BJ (cell line): ENCODE measurements at places on chromosomes 12 and 14. TPM values are rescaled to one million over a fixed set of nuclear protein-coding genes. Genes with fewer than 3 reads are reported as not detected.

DNA sequence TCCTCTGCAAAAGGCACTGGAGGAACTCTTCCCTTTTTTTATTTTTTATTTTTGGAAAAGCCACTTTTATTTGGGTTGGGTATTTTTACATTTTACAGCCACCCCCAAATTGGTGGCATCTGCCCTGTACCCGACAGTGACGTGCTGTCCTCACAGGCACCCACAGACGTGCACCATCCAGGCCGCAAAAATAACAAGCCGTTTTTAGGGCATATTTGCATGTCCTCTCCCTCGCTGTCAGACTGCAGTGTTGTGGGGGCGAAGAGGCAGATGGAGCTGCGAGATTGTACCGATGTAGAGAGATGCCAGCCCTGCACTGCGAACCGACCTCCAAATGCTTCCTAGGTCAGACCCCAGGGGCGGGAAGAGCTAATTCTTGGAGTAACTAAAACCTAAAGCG lies 12.2 kb downstream of the JDP2 start:
- no peak for DNase-seq

DNA sequence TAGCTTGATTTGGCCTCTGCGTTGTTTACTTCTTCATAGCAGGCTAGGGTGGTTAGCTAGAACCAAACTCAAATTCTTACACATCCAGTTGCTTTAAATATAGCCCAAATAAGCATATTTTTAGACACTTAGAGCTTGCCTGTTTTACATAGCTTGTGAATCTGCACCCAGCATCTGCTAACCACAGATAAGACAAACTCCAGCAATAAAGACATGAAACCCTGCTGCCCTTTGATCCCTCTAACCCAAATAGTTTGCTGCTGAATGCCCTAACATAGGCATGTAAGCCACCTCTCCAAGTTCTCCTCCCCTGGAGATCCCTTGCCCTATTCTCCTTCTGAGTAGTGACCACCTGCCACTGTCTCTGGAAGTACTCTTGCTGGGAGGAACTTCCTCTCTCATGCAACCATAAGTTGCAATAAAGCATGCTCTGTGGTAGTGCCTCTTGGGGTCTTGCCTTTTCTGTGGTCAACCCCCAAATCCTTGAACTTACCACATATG lies 185.6 kb downstream of the TMEM117 start:
- no peak for DNase-seq

- no peak for DNase-seq
Observed at GRCh38 chr12:132477017-132477702, 12.8 kb upstream of the FBRSL1 start.

- no peak for DNase-seq
Observed at GRCh38 chr14:69320581-69321365, 60.8 kb downstream of the GALNT16 start.

MAP1LC3B2 gene
- polyA plus RNA-seq = 1.6 and 2.5 TPM in 2 replicates

TMEM179 gene
- polyA plus RNA-seq = 0.09 TPM in 1 of 2 replicates, not detected in the other

ENDOU gene
- 0.06 TPM in 1 of 2 replicates, not detected in the other for polyA plus RNA-seq

- DNase-seq = no peak
Observed at GRCh38 chr12:90167518-90168208, 459.0 kb upstream of the ATP2B1 start.

DNA sequence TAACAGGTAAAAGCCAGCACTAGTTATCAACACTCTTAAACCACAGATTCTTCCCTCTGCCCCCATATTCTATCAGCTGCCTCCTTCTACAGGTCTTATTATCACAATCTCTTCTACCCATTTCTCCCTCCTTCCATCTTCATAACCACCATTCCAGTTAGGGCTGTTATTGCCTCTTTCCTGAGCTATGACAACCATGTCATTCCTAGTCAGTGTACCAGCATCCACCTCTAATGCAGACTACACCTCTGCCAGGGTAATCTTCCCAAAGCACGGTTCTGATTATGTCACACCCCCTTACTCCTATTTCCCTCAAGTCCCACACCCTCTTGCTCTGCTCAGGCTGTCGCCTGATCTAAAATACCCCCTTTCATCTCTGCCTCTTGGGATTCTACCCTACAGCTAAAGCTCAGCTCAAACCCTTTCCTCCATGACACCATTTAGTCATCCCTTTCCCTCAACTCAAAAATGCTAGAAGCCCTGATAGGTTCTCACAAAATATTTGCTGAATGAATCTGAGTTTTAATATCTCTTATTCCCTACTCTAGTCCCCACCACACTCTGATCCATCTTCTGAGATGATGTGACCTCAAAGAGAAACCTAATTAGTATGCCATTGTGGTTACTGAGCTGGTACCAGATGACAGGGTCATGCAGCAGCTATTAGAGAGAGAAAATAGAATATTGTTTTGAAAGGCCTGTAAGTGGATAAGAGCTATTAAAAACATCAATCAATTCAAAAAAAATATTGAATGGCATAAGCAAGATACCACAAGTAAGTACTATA lies 11.7 kb downstream of the RACGAP1 start:
- DNase-seq = no peak

DNA sequence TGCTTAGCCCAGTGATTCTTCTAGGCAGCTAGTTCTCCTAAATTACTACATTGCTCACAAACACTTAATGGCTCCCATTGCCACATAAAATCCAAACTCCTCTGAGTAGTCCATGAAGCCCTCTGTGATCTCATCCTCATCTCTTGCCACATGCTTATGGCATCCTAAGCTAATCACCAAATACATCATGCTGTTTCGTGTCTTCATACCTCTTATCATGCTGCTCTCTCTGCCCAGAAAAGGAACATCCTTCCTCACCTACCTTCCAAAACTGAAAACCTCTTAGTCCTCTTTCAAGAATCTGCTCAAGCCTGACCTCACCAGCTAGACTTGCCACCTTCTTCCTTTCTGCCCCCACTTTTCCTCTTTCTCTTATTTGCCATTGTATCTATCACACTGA lies 108.5 kb downstream of the DUSP6 start:
- no peak for DNase-seq

KRT71 gene
- not detected in 2 replicates for polyA plus RNA-seq

DNA sequence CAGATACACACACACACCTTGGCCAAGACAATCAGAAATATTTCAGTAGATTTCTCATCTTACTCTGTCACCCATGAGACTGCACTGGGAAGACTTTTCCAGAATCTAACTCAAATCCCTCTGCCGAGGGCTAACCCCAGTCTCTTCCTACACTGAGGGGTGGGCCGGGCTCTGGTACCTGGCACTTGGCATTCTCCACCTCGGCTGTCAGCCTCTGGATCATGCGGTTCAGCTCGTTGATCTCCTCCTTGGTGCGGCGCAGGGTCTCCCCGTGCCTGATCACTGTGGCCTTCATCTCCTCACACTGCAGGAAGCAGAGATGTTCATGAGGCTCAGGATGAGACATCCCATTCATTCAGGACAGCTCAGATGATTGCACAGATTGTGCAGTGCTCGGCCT lies 4.9 kb downstream of the KRT83 start:
- DNase-seq = no peak

MYH7 gene
- polyA plus RNA-seq = not detected in 2 replicates

- DNase-seq = no peak
Observed at GRCh38 chr12:68203460-68203875, 22.1 kb downstream of the IL26 start.
